IMR-90 (cell line): ENCODE measurements at places on chromosomes 16 and 17.

GRCh38 chr17:19388791-19389785 is 2.1 kb upstream of the MFAP4 start:
- peak; percentile 37 for DNase-seq

GRCh38 chr16:290681-291405 is 7.9 kb downstream of the PDIA2 start:
- no peak for DNase-seq

DNA sequence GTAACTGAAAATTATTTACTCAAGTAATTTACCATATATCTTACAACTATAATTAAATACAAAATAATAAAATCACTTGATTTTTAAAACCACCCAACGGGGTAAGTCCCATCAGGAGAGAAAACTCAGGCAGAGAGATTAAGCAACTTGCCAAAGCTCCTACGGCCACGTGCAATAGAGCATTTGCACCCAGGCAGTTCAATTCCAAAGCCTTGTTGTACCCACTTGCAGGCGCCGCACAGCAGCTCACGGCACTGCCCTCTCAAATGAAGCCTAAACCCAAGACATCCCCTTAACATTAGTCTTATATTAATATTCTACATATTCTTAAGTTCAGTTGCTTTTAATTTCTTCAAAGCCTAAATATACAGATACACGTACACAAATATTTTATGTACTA is 75.7 kb downstream of the SPAG9 start:
- no peak for DNase-seq

GRCh38 chr16:56732832-56733231 is 2.9 kb downstream of the NUP93 start:
- no peak for DNase-seq

DNA sequence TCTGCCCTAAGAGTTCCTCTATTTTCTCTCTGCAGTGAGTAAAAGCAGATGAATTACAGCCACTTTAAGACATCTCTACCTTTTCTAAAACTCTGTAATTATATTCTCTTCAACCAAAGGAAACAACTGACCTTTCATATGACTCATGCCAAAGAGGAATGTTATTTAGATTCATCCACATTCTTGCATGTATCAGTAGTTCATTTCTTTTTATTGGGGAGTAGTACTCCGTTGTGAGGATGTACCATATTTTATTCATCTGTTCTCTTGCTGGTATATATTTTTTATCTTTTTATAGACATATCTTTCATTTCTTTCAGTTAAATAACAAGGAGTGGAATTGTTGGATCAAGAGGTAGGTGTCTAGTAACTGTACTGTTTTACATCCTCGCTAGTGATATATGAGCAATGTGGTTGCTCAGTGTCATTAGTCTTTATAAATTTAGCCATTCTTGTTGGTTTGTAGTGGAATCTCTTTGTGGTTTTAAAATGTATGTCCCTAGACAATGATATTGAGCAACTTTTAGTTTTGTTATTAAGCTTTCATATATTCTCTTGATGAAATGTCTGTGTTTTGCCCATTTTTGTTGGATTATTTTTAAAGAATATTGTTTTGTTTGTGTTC is 7.8 kb upstream of the MYH8 start:
- peak; percentile 28 for DNase-seq

DNA sequence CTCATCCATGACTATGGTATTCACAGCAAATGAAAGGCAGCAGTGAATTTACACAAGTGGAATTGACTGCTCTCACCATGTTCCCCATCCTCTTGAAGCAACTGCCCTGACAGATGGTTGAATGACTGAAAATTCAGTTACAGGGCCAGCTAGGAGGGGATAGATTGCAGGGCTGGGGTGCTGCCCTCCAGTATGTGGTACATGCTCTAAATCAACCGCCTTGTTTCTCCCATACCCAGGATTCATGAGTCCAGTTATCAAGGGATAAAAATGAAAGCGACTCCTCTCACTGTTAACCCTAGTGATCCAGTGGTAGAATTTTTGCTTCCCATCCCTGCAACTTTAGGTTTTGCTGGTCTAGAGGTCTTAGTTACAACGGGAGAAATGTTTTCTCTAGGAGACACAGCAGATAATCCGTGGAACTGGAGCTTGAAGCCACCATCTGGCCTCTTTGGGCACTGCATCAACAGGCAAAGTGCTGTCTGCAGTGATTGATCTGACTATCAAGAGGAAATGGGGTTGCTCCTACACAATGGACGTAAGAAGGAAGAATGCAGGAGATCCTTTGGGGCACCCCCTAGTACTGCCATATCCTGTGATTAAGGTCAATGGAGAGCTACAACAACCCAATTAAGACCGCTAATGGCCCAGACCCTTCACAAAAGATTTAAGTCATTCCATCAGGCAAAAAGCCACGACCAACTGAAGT is 32.0 kb downstream of the SCPEP1 start:
- peak; percentile 47 for DNase-seq

DNA sequence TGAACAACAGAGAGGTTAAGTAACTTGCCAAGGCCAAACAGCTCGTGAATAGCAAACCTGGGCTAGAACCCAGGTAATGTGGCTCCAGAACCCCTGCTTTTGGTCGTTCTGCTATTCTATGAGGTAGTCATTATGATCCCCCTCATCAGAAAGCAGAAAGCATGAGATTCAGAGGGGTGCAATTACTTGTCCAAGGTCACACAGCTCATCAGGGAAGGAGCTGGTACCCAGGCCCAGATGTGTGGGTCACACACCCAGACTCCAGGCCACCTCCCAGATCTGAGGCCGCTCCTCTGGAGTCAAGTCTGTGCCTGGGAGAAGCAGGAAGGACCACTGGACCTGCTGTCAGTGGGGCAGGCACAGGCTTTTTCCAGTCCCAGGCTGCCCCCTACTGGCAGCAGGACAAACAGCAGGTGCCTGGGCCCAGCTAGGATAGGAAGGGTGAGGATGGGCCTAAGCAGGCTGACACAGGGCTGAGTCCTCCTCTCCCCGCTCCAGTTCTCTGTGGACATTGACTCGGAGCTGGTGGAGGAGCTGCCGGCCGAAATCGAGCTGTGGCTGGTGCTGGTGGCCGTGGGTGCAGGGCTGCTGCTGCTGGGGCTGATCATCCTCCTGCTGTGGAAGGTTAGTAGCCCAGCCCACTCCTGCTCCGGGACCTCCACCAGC is 7.8 kb upstream of the PDK2 start:
- peak; percentile 72 for DNase-seq

DNA sequence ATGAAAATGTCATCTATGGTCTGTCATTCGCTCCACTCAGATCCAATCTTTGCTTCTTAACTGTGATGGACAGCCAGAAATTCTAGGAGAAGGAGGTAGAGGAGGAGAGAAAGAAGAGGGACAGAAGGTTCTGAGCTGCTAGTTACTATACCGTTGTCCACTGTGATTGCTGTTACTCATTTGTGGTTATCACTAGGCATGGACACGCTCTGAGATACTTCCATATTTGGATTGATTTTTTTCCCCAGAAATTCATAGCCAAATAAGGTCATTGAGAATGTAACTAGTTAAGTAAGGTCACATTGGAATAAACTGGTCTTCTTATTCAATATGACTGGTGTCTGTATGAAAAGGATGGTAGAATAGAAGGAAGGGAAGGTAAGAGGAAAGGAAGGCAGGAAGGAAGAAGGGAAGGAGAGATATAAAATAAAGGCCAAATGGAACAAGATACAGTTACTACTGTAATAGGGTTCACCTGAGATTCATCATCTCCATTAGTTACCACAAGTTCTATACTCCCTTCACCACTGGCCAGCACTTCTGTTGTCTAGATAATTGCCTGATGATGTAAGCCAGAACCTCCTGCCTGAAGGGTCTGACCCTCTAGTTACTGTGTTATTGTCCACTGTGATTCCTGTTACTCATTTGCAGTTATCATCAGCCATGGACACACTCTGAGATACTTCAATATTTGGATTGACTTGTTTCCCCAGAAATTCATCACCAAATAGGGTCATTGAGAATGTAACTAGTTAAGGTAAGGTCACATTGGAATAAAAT is 2.9 kb downstream of the KRTAP9-7 start:
- DNase-seq: no peak

DNA sequence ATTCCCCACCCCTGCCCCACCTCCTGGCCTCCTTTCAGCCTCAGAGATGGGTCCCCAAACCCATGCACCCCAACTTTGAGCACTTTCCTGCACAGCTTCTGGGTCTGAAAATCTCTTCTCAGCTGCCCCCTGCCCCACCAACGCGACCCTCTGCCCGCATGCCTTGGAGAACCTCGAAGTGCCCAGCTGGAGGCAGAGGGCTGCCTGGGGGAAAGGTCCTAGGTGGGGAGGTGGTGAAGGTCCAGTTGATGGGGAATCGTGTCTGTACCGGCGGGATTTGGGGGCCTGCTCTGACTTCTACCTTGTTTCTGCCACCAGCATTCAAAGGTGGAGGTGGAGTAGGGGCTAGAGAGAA is 1.3 kb downstream of the NKD1 start:
- DNase-seq: no peak

DNA sequence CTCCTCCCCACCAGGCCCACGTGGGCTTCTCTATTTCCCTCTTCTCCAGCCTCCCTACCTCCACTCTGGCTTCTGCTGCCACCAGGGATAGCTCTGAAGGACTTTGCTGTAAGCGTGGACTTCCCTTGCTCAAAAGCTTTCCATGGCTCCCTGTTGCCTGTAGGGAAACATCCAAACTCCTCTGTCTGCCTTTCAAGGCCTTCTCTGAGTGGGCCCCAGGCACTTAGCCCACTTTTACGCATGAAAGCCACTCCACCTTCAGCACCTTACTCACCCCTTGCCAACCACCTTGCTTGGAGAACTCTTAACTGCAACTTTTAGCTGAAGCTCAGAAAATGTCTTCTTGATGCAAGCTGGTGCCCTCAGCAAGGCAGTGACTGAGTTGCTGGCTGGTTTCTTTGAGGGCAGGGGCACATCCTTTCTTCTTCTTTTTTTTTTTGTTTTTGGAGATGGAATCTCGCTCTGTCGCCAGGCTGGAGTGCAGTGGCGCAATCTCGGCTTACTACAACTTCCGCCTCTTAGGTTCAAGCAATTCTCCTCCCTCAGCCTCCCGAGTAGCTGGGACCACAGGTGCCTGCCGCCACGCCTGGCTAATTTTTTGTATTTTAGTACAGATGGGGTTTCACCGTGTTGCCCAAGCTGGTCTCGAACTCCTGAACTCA is 52.0 kb upstream of the DLX4 start:
- DNase-seq: no peak

DNA sequence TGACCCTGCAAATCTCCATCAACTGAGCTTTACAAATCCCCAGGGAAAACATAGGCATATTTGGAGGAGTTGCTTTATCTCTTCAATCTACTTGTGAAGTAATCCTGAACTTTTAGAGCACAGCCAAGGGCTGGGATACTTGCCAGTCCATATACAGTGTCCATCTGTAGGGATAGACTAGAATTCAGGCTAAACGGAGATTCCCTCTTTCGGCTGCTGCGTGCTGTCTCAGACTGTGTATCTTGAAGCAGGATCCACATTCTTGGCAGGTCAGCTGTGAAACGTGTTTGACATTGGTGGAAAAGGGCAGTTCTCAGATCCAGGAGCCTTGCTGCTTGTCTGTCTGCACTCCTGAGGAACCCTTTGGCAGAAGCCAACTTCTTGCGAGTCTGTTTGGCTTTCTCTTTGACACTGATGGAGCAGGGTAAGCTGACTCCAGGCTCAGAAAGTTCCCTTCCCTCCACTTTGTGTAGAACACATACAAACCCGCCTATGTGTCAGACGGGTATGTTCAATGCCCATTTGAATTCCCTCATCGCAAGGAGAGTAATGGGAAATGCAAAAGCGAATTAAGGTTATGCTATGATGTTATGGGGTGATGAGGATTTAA is 221.8 kb downstream of the MAP2K4 start:
- peak; percentile 48 for DNase-seq

- DNase-seq: no peak
Observed at GRCh38 chr17:45131616-45132319, 547 bp downstream of the PLCD3 start.

DNA sequence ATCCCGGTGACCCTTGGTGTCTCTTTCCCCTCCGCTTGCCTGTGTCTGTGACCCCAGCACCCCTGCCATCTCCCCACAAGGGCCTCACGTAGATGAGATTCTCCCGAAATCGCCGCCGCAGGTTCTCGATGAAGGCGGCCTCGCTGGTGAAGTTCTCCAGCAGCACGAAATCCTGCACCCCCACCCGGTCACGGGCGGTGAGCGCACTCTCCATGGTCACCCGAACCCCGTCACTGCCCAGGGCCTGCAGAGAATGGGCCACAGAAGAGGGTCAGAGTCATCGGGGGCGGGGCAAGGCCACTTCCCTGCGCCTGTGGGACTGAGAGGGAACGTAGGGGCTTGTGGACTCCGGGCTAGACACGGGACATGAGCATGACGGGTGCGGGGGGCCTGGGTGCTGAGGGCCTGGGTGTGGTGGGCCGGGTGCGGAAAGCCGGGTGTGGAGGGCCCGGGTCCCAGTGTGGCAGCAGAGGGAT is 8.4 kb downstream of the MYO1C start:
- DNase-seq: no peak

DNA sequence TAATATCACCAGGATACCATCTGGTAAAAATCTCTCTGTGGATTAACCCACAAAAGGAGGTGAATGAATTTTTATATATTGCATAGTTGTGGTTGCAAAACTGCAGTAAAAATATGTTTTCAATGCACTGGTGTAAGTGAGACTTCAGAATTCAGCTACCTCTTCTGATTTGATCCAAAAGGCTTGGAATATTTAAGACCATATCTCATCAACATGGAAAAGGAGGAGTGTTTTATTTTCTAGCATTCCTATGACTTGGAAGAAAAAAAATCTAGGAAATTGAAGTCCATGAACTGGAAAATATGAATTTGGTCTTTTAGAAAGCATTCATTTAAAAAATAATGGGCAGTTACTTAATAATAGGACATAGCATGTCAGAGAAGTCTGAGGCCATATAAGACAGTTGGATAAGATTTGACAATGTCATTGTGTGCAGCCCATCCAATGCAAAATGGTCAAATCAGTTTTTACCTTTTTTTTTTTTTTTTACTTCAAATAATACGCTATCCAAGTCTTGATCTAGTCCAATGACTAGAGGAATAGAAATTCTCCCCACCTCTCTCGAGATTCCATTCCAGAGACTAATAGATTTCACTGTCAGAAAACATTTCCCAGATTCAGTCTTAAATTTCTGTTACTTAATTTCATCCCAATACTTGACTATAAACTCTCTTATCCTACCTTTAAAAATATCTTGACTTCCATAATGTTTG is 364.9 kb upstream of the PMFBP1 start:
- peak; percentile 54 for DNase-seq

- no peak for DNase-seq
Observed at GRCh38 chr17:81471818-81472456, 40.7 kb downstream of the ACTG1 start.
